IMR-90 (cell line): ENCODE measurements at places on chromosomes 6 and 20.

GRCh38 chr20:39716796-39717341 is 754.7 kb downstream of the DHX35 start:
- no peak for DNase-seq

GRCh38 chr6:96911751-96912150 is 12.8 kb upstream of the KLHL32 start:
- DNase-seq = no peak

DNA sequence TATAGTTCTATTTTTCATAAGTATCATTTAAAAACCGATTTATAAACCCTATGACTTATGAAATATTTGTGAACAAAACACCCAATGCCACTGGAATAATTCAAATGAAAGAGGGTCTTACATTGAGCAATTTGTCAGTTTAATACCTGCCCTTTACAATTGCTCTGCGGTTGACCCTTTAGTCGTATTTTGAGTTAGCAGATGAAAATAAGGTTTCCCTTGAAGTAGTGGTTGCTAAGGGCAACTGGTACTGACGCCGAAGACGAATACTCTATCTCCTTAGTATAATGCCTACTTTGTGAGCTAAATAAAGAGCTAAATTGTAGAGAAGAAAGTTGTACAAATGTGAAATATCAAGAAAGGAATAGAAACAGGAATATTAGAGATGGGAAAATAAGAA is 69.4 kb downstream of the KCNQ5 start:
- DNase-seq = no peak

DNA sequence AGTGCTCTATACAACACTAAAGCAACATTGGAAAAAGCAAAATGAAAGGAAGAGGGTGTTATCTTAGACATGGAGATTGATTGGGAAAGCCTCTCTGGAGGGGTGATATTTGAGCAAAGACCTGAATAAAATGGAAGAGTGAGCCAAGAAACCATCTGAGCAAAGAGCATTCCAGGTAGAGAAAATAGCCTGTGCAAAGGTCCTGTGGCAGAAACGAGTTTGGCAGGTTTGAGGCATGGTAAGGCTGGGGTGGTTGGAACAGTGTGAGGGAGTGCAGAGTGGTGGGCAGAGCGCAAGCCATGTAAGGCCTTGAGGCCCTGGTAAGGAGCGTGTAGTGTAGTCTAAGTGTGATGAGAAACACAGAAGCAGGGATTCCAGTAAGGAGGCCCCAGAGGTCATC is 40.0 kb upstream of the PTPRT start:
- no peak for DNase-seq

DNA sequence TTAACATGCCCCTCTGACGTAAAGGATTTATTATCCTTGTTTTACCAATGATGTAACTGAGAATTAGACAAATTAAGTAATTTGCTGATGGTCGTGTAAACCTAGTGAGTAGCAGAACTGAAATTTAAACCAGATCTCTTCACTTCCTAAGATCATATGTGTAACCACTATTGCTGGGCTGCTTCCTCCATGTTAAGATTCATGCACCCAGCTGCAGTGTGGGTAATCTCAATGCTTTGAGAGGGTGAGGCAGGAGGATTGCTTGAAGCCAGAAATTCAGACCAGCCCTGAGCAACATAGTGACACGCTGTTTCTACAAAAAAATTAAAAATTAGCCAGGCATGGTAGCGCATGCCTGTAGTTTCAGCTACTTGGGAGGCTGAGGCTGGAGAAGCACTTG is 97.9 kb downstream of the L3MBTL3 start:
- no peak for DNase-seq

- DNase-seq = no peak
Measured at GRCh38 chr6:156617376-156617775, 159.8 kb upstream of the ARID1B start.

- DNase-seq = no peak
Measured at GRCh38 chr6:99348288-99349170, 945 bp downstream of the FAXC start.

- DNase-seq = no peak
Measured at GRCh38 chr6:29507319-29507718, 19.6 kb upstream of the MAS1L start.

DNA sequence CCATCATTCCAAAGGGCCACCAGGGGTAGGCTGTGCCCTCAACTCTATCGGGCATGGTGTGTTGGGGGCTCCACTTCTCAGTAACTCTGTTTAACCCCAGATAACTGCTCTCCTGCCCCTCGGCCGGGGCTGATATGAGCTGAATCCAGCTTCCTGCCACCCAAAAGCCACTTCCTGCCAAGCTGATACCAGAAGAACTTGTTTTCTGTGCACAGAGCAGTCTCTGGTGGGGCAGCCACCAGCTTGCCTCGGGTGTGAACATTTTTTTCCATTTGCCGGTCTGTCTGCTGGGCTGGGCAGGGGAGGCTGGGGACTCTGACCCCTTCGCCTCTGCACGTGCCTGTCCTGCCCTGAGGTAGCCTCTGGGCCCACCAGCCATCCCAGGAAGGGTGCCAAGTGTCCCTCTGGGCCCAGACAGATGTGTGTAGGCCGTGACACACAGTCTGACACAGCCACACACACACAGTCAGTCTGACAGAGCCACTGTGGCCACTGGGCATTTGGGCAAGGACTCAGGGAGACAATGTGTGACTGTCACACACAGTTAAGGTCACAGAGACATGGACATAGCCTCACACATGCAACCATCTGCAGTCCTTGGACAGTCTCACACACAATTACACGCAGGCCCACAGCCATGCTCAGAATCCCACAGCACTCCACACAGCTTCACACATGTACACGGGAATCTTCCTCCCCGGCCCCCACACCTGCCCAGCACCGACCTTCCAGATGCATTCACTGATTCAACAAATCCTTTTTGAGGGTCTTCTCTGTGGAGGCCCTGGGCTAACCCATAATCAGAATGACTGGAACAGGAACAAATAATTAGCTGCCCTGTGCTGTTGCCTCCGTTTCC is 45.1 kb downstream of the NOL4L start:
- DNase-seq = no peak

DNA sequence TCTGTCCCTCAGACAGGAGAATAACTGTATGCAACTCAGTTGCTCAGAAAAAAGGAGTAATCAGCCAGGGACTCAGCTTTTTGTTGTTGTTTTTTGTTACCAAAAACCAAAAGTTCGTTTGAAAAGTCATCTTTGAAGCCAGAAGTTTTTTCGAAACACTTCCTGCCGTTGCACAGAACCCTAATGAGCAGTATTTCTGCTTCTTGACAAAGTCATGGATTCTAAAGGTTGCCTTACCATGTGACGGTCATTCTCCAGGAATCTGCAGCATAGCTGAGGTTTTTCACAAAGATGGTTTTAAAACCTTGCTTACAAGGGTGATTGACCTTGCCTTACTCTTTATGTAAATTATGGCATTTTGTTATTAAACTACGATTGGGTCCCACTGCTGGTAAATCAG is 1.9 kb downstream of the RAB32 start:
- DNase-seq = peak; percentile 84

DNA sequence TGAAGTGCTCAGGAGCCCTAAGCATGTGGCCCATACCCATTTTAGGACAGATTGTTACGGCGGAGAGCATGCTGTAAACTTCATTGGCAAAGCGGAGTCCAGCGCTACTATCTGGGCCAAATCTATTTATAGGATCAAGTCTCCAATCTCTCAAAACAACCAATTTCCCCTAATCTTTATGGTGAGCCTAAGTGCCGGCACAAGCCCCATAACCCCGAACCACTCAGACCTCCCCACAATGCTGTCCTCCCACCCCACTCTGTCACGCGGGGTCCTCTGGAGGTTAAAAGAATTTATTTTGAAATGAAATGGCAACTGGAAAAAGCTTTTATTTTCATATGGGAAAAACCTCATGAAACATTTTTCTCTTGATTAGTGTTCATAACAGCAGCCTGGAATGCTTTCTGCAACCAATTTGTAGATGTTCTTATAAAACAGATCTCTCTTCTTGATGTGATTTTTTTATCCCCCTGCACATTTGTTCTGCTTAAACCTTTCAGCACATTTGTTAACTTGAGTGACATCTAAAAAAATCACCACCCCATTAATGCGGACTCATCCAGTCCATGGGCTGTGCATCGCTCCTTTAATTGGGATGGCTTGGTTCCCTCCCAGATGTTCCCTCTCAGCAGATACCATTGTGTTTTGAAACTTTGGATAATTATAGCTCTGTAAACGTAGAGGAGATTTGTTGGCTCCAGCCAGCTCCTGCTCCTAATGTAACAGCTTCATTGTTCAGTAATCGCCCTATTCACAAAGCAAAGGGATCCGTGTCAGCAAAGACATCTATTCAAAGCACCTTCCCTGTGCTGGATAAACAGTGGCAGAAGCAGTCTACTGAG is 323.6 kb downstream of the CD83 start:
- peak; percentile 19 for DNase-seq
